ENCODE measurements at places on chromosomes 16 and 17.

- no peak for DNase-seq
These were observed 105.6 kb upstream of the TOM1L1 start for GRCh38 chr17:54795046-54795445.

- no peak for DNase-seq
These were observed 53.2 kb downstream of the CDYL2 start for GRCh38 chr16:80751167-80751566.

- DNase-seq: peak; percentile 68
These were observed 883 bp upstream of the TAF15 start for GRCh38 chr17:35808240-35808961.

DNA sequence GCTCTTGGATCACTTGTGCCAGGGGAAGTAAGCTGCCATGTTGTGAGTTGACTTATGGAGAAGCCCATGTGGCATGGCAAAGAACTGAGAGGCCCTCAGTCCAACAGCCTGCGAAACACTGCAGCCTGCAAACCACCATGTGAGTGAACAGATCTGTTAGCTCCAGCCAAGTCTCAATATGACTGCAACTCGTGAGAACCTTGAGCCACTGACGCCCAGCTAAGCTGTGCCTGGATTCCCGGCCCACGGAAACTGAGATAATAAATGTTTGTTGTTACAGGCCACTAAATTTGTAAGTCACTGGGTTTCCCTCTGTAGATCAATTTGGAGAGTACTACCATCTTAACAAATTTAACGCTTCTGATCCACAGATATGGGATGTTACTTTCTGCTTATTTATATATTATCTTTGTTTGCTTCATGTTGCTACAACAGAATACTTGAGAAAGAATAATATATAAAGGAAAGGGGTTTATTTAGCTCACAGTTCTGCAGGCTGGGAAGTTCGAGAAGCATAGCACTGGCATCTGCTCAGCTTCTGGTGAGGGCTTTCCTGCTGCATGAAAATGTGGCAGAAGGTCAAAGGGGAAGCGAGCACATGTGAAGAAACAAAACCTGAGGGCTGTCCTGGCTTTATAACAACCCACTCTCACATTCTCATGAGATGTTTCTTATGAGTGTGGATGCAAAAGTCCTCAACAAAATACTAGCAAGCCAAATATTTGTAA, 29.4 kb upstream of the ATP2A3 start:
- no peak for DNase-seq

- DNase-seq: no peak
These were observed 33.3 kb upstream of the FOXF1 start for GRCh38 chr16:86476956-86477534.

DNA sequence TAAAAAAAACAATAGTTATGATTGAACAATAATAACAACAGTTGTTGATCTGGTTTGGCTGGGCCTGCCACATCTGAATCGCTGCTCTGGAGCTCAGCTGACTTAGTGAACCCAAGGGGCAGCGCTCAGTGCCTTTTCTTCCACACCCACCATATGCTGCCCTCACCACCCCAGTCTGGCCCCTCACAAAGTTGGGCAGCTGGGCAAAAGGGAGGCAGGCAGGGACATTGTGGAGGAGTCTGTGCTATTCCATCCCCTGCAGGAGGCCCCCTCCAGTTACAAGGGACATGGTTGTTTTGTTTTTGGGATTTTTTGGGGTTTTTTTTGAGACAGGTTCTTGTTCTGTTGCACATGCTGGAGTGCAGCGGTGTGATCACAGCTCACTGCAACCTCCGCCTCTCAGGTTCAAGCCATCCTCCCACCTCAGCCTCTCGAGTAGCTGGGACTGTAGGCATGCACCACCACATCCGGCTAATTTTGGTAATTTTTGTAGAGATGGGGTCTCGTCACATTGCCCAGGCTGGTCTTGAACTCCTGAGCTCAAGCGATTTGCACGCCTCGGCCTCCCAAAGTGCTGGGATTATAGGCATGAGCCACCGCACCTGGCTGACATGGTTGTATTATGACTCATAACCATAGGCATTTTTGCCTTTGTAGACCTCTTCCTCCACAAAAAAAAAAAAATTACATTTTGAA, 8.6 kb upstream of the PECAM1 start:
- DNase-seq: no peak

DNA sequence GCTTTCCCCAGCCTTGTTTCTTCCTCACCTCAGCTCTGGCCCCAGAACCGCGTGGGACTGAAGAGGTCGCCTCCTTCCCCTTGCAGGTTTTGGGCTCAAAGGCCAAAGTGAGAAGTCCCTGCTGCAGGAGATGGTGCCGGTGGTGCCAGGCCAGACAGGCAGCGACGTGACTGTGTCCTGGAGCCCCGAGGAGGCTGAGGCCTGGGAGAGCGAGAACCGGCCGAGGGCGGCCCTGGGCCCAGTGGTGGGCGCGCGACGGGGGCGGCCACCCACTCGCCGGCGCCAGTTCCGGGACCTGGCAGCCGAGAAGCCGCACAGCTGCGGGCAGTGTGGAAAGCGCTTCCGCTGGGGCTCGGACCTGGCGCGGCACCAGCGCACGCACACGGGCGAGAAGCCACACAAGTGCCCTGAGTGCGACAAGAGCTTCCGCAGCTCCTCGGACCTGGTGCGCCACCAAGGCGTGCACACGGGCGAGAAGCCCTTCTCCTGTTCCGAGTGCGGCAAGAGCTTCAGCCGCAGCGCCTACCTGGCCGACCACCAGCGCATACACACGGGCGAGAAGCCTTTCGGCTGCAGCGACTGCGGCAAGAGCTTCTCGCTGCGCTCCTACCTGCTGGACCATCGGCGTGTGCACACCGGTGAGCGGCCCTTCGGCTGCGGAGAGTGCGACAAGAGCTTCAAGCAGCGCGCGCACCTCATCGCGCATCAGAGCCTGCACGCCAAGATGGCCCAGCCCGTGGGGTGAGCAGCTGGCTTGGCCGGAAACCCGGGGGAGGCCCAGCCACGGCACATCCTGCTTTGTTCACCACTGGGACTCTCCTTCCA, 6.0 kb downstream of the ZNF213 start:
- DNase-seq: no peak
